GM13976 (cell line): ENCODE measurements at places on chromosomes 2 and 18.

GRCh38 chr18:22057908-22058527 is 111.4 kb upstream of the GATA6 start:
- DNase-seq, result no peak

DNA sequence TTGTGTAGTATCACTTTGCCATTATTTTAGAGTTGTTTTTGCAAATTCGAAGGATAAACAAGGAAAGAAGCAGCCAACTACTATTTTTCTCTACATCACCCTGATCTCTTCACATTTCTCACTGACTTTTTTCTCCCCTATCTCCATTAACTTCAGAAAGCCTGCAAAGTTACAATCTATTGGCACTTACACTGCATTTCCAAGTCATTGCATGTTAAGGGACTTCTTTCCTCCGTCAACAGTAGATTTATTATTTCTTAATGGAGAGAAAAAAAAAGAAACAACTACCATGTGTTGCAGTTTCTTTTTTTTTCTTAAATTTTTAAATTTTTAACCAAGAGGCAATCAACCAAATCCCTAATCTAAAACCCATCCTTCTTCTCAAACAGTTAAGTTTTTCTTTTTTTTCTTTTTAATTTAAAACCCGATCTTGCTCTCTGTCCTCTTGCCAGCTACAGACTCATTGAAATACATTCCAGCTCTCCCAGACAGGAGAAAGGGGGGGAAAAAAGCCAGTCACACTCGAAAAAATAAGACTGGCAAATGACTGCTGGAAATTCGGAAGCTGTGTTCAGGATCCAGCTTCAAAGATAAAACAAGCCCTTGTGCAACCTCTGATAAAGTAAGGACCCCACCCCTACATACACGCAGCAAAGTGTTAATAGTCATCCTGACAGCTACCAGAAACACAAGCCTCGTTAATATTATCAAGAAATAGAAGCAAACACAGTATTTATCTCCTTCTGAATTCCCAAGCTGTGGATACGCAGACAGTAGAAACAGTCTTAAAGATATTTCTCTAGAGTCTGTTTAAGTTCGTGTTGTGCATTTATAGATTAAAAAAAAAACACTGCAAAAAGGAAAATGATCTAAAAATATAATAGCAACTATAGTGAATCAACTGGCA is 1.3 kb downstream of the LRRTM4 start:
- DNase-seq, result no peak

DNA sequence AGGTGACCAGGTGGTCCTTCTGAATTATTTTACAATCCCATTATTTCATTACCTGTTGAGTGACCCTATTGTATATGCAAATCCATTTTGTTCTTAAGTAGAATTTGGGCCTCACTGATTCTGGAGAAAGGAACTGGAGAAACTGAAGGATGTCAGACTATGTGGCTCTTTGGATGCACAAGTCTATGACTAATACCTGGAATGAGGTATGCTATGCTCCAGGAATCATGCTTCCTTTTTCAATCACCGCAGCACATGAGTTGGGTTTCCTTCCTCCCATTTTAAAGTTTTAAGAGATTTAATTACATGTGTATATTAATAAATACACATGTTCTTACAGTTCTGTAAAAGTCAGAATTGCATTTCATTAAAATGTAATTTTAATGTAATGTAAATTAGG is 253.9 kb upstream of the VWC2L start:
- DNase-seq, result no peak

GRCh38 chr2:43065036-43065435 is 161.4 kb downstream of the ZFP36L2 start:
- no peak for DNase-seq

DNA sequence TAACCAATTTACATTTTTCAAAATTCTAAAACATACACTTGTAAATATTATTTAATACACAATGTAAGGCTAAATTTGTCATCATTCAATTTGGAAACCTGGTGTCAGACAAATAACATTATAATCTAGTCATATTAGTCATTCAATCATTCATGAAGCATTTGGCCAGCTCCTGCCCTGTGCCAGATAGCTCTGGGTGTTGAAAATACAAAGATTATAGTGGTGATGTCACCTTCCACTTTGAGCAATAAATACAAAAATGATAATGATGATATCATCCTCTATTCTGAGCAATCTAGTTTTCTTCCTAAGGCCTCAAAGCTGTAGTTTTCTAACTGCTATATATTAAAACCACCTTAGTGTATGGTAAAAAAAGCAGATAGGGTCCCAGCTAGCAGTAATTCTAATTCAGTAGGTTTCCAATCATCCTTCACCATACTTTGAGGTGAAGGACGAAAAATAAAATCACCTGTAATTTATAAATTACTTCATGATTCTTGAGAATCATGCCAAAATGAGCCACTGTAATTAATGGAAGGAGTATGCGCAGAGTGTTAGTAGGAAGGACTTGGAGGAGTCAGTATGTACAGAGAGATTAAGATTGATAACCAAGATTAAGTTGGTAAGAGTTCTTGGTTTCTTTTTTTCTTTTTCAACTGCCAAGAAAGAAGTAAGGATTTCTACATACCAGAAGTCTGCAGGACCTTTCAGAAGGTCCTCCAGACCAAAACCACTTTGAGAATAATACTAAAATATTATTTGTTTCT is 23.2 kb downstream of the MEMO1 start:
- DNase-seq, result no peak

- no peak for DNase-seq
These were observed 189.3 kb downstream of the LTBP1 start for GRCh38 chr2:33136056-33136455.

GRCh38 chr18:74013955-74014354 is 133.7 kb downstream of the FBXO15 start:
- DNase-seq, result no peak

- DNase-seq, result no peak
These were observed 33.7 kb upstream of the WDR75 start for GRCh38 chr2:189407281-189408209.
